ENCODE measurements at places on chromosomes 6 and 20. TPM values are rescaled to one million over a fixed set of nuclear protein-coding genes. Genes with fewer than 3 reads are reported as not detected.

OPRL1 gene
- 10.2 TPM for total RNA-seq

KIF25 gene
- total RNA-seq: not detected

PEX3 gene
- total RNA-seq: 16.3 TPM

GSTA1 gene
- 1.1 TPM for total RNA-seq

CCN6 gene
- total RNA-seq: not detected

GJA10 gene
- total RNA-seq: not detected

ADGRF4 gene
- total RNA-seq: not detected

MMP24 gene
- total RNA-seq: 9.1 TPM

BPIFB4 gene
- total RNA-seq: 2.1 TPM

RIMS4 gene
- total RNA-seq: 0.10 TPM

DNA sequence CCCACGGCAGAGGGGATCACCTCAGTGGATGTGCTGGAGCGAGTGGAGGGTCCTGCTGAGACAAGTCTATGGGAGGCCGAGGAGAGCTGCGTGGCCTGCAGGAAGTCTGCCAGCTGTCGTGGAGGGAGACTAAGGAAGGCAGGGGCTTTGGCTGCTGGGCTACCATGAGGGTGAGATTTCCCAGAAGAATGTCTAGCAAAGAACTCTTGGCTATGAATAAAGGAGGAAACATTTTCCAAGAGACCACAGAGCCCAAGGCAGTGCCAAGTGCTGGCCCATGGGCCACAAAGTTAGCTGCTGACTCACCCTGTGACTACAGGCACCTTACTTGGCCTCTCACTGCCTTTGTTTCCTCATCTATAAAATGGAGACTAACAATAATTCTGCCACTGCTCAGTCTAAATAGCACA, 73.4 kb downstream of the PRDM1 start:
- no peak overlapping the region for H3K4me3 ChIP-seq
- H3K27ac ChIP-seq: no peak overlapping the region
- no peak for DNase-seq
- H3K36me3 ChIP-seq: no peaks in the 10 kb centered on the region

GRCh38 chr6:100554228-100554627, 89.5 kb upstream of the SIM1 start:
- H3K27me3 ChIP-seq: no peaks in the 10 kb centered on the region
- H3K36me3 ChIP-seq: no peaks in the 10 kb centered on the region
- no peak overlapping the region for H3K27ac ChIP-seq
- H3K4me3 ChIP-seq: no peak overlapping the region
- DNase-seq: no peak
- no peaks in the 10 kb centered on the region for H3K4me1 ChIP-seq

GRCh38 chr6:33241968-33242367, 29.7 kb downstream of the VPS52 start:
- no peak for DNase-seq
- H3K27me3 ChIP-seq: peaks cover 5% of the 10 kb centered on the region
- H3K4me3 ChIP-seq: no peak overlapping the region
- H3K4me1 ChIP-seq: peaks cover 4% of the 10 kb centered on the region
- H3K36me3 ChIP-seq: no peaks in the 10 kb centered on the region
- no peak overlapping the region for H3K27ac ChIP-seq

GRCh38 chr6:164757451-164757850, 552.0 kb downstream of the C6orf118 start:
- DNase-seq: no peak
- H3K27me3 ChIP-seq: peaks cover 2% of the 10 kb centered on the region
- H3K4me3 ChIP-seq: no peak overlapping the region
- H3K4me1 ChIP-seq: peaks cover 4% of the 10 kb centered on the region

DNA sequence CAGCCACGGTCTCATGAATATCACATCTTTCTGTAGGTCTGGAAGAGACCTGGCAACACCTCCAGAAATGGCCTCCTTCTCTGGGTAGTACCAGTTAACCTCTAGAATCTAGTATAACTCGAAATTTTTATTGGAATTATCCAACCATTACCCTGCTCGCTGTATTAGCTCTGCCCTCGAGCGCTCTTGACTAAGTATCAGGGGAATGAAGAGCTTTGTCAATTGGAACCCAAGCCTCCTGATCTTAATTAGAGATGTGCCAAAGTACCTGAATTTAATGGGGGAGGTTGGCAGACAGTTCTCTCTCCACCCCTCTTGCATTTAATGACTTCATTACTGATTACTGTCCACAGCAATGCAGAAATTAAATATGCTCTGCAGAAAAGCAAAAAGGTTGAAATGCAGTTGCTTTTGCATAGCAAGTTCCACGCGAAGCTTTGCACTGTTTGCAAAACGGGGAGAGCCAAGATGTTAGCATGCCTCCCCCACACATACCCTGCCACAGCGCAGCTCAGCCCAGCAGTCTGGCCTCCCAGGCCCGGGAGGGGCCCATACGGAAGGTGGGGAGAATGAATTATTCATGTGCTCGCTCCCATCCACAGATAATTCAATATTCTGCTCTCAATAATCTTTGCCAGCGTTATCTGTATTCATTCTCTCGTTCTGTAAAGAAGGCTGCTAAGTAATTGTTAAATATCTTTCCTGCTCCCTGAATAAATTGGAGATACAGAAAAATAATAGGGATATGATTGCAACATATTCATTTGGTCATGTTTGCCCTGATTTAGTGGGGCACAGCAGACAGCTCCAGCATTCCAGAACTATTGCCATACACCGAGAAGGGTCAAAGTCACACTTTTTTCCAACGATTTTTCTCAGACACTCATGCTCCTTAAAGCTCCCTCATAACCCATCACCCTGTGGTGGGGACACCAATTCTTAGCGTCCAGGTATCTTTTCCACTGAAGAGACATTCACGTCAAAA, 305.8 kb downstream of the CDH26 start:
- no peaks in the 10 kb centered on the region for H3K36me3 ChIP-seq
- H3K27ac ChIP-seq: no peak overlapping the region
- no peaks in the 10 kb centered on the region for H3K4me1 ChIP-seq
- DNase-seq: no peak

DNA sequence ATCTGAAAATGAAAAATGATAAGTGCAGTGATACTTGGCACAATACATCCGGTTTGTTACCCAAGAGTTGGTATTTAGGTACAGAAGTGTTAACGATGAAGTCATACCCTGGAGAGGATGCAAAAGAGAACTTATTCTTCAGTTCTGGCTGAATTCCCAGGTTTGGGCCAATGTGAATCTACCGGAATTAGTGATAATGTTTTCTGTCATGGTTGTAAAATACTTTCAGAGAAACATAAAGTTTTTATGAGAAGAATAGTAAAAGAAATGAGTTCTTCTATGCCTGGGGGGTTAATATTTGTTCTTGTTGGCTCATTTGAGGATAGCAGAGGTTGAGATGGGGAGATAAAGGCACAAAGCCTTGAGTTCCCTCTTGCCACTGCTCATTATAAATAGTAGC, 509.9 kb upstream of the POU3F2 start:
- no peak overlapping the region for H3K4me3 ChIP-seq
- peaks cover 4% of the 10 kb centered on the region for H3K4me1 ChIP-seq
- no peak for DNase-seq

DNA sequence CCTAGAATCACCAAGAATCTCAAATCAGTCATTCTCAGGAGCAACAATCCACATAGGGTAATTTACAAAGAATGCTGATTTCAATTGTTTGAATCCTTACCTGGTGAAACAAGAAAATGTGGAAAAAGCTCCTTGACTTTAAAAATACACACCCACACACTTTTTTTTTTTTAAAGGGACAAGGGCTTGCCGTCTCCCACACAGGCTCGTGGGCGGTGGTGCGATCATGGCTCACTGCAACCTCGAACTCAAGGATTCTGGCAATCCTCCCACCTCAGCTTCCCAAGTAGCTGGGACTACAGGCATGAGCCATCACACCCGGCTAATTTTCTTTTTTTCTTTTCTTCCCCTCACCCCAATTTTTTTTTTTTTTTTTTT, 30.7 kb downstream of the PARD6B start:
- no peaks in the 10 kb centered on the region for H3K27me3 ChIP-seq
- H3K4me3 ChIP-seq: no peak overlapping the region
- no peaks in the 10 kb centered on the region for H3K36me3 ChIP-seq
- no peak for DNase-seq

DNA sequence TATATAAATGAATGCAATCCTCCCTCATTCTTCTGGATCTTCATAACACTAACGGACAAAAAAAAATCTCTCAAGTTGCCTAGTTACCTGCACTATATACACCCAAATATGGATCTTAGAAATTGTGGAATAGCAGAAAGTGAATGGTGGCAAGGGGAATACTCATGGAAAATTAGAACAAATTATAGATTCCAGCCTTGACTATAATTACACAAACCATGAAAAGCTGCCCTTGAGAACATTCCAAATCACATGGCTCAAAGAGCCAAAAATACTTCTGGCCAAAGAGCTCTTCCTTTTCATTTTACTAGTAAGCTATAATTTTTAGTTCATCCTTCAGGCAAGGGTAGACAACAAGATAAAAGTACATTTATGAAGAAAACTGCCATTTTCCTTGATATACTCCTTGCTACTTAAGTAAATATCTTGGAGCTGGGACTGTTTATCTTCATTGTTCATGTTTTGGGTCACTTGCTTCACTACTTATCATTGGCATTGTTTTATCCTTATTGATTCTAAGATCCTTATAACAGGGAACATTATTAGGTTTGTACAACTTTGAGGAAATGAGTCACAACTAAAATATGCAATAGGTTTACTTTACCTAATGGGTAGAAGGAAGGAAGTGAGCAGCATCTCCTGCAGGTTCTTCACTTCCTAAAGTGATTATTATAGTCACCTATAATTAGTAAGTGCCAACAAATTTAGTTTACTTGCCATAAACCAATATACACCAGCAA, 6.4 kb upstream of the MTRES1 start:
- no peak for DNase-seq
- peaks cover 2% of the 10 kb centered on the region for H3K27me3 ChIP-seq
- no peak overlapping the region for H3K27ac ChIP-seq

DNA sequence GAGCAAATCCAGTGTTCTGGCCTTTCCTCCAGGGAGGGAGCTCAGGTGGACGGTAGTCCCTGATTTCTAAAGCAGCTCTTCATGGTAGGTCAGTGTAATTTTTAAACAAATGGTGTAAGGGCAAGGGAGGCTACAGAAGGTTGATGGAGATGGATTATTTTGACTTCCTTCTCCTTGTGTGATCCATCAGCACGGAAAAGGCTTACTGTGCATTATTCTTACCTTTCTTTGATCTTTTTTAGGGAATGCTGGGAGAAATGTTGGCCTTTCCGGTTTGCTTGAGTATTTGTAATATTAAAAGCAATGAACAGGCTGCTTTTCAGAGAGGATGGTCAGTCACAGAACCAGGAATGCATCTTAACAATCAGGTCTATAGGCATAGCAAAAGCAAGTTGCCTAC, 487.0 kb upstream of the BTBD3 start:
- no peak overlapping the region for H3K4me3 ChIP-seq
- H3K36me3 ChIP-seq: no peaks in the 10 kb centered on the region
- no peak overlapping the region for H3K27ac ChIP-seq
- no peaks in the 10 kb centered on the region for H3K4me1 ChIP-seq
- H3K27me3 ChIP-seq: no peaks in the 10 kb centered on the region

- peaks cover 5% of the 10 kb centered on the region for H3K36me3 ChIP-seq
- H3K27ac ChIP-seq: no peak overlapping the region
- no peaks in the 10 kb centered on the region for H3K27me3 ChIP-seq
- peak; percentile 24 for DNase-seq
- no peak overlapping the region for H3K4me3 ChIP-seq
- peaks cover 9% of the 10 kb centered on the region for H3K4me1 ChIP-seq
These were observed 56.8 kb downstream of the KCNS1 start for GRCh38 chr20:45044084-45044573.

DNA sequence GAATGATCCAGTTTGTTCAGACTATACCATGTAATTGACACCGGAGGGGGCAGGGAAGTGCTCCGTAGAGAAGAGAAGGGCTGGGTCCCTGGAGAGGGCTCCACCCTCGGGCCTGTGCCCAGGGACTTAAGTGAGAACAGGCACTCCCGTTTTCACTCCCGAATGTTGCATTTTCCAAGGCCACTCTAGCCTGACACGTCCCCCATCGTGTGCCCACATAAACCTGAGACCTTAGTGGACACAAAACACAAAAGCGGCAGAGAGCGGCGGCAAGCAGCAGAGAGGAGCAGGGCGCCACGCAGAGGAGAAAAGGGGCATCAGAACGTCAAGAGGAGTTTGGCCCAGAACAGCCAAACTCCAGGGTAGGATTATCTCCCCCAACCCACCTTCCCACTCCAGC, 1405.1 kb downstream of the GRIK2 start:
- H3K36me3 ChIP-seq: no peaks in the 10 kb centered on the region
- H3K27me3 ChIP-seq: peaks cover 1% of the 10 kb centered on the region
- peak overlapping the region; percentile 95 for H3K4me3 ChIP-seq
- peak; percentile 56 for DNase-seq
- no peaks in the 10 kb centered on the region for H3K4me1 ChIP-seq

- no peak overlapping the region for H3K4me3 ChIP-seq
- H3K27ac ChIP-seq: no peak overlapping the region
- no peaks in the 10 kb centered on the region for H3K36me3 ChIP-seq
- peaks cover 7% of the 10 kb centered on the region for H3K27me3 ChIP-seq
- no peaks in the 10 kb centered on the region for H3K4me1 ChIP-seq
These were observed 50.8 kb downstream of the SMPDL3A start for GRCh38 chr6:122839906-122840305.

GRCh38 chr20:38286586-38287531, 17.1 kb upstream of the BPI start:
- no peak overlapping the region for H3K4me3 ChIP-seq
- H3K36me3 ChIP-seq: peaks cover 4% of the 10 kb centered on the region
- peaks cover 2% of the 10 kb centered on the region for H3K27me3 ChIP-seq
- H3K4me1 ChIP-seq: no peaks in the 10 kb centered on the region

DNA sequence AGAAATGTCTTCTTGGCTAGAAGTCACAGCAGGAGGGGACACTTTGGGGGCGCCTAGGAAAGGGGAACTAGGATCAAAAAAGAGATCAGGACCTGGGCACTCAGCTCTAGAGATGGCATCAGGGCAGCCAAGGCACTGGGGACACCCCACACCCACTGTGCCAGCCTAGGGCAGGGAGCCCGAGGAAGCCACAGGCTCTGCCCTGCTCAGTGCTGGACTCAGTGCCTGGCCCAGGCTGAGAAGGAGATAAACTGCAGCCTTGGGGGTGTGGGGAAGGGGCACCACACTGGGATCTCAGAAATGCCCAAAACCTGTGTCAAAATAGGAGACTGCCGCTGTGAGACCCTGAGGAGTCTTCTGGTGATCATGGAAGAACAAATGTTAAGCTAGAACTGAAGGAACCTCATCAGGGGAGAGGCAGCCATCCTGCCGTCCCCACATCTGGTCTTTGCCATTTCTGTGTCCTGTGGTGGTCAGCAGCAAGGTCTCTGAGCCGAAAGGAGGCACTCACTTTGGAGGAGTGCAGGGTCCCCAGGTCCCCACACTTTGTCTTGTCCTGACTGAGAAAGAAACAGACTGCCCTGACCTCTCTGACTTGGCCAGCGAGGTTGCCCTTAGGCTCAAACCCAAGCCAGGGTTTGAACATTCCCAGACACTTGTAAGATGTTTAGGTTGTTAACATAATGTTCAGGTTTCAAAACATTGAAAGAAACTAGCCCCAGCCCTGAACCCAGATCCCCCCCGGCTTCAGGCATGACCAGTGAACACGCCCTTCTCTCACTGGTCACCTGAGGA, 2.3 kb downstream of the ARFRP1 start:
- H3K36me3 ChIP-seq: peaks cover 21% of the 10 kb centered on the region
- H3K27me3 ChIP-seq: peaks cover 14% of the 10 kb centered on the region
- H3K4me3 ChIP-seq: peak overlapping the region; percentile 81
- peak overlapping the region; percentile 24 for H3K27ac ChIP-seq
- H3K4me1 ChIP-seq: peaks cover 13% of the 10 kb centered on the region
- no peak for DNase-seq
